ENCODE measurements at places on chromosomes 12 and 14.

DNA sequence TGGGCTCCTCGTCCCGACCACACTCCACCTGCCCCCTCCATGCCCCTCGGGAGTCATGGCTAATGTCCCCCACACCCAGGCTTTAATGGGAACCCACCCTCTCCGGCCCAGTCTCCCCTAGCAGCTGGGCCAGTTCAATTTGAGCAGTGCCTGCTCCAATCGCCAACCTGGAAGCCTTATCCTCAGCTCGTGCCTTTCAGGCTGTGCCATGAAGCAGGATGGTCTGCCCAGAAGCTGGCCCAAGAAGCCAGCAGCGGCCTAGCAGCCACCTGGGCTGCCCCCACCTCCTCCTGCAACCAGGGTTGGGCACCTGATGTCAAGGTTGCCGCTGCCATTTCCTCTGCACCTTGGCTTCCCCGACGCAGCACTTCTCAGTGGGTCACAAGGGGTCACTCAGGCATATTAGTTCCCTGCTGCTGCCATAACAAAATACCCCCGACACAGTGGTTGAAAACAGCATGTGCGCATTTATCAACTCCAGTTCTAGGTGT lies 2.3 kb upstream of the CLBA1 start:
- no peak for DNase-seq

DNA sequence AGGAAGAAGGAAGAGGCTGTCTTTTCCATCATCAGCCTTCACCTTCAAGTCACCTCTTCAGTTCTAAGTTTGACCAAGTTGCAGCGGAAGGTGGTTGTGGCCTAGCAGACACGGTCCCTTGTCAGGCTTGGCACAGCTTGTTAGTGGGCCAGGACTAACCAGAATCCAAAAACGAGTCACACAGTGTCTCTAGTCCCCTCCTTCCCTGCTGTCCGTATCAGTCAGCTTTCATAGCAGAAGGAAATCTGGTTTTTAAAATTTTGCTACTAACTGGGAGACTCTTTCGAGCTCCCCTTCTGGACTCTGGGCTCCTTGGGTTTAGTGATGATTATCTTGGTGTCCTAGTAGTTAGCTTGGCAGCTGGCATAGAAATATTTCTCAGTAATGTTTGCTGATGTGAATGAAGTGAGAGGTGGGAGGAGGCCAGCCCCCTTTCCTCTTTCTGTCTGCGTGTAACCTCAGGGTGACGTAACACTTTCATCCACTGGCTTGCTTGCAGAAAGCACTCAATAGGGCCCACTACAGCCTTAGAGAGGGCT lies 3.8 kb downstream of the ETV6 start:
- no peak for DNase-seq

DNA sequence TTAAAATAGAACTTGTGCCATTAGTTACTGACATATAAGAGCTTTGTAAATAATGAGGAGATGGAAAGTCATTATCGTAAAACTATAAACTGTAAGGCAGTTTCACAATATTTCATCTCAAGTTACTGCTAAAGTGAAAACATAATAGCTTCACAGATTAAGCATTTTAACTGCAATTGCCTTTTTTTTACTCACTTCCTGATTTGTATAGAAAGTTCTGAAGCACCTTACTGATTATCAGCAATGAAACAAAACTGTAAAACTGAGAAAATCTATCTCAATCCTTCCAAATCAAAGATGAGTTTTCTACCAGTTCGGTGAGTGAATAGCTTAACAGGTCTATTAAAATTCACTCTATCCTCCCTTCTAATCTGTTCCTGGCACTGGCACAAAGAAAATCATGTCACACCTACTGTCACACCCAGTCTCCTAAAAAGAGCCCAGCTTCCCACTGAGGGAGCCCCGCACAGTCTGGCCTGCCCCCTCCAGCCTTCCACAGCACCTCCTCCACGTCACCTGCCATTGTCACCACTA lies 161.4 kb upstream of the ABCD2 start:
- DNase-seq, result no peak

GRCh38 chr12:6620137-6620884 lies 13.1 kb upstream of the CHD4 start:
- no peak for DNase-seq

DNA sequence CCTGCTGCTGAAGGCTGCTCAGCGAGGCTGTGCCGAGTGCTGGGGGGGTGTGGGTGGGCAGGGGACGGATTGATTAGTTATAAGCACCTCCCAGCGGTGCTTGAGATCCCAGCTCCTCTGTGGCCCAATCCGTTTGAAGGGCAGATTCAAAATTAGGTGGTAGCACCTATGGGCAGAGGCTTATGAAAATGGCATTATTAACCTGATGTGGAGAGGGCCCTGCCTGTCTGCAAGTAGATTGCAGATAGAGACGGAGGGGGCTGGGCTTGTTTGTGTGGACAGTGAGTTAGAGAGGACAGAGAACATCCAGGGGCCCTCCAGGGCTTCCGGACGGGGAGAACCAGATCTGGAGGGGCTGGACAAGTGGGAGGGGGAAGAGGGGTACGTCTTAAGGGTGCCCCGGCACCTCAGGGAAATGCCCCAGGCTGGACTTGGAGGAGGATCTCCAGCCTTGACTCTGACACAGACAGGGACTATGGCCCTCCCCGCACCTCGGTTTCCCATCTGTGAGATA lies at the start of gene RTL1:
Gene RTL1, minus strand, starts transcription at position 51 of the 514 bp plus-strand sequence. CDS start 18,934 bp downstream, outside the sequence.
- DNase-seq, result no peak

GRCh38 chr12:16399101-16399500 lies 51.7 kb downstream of the MGST1 start:
- DNase-seq, result no peak

Measured in hippocampal formation (tissue), 2 donors.